ENCODE measurements at places on chromosomes 3 and 15. TPM values are rescaled to one million over a fixed set of nuclear protein-coding genes. Genes with fewer than 3 reads are reported as not detected.

EPHB3 gene
- total RNA-seq = 0.22 TPM

AQR gene
- total RNA-seq = 40.4 TPM

TRPM1 gene
- total RNA-seq = not detected

VEPH1 gene
- total RNA-seq = not detected

ARRDC4 gene
- 3.5 TPM for total RNA-seq

SERPINI2 gene
- not detected for total RNA-seq

GOLGA8J gene
- total RNA-seq = 0.19 TPM

SIDT1 gene
- total RNA-seq = 37.3 TPM

CERS3 gene
- 1.3 TPM for total RNA-seq

CSPG4 gene
- not detected for total RNA-seq

NPRL2 gene
- total RNA-seq = 33.2 TPM

- no peaks in the 10 kb centered on the region for H3K27me3 ChIP-seq
- no peaks in the 10 kb centered on the region for H3K4me1 ChIP-seq
Measured at GRCh38 chr3:55006244-55006676, 78.4 kb upstream of the LRTM1 start.

- H3K27ac ChIP-seq = no peak overlapping the region
- H3K4me1 ChIP-seq = no peaks in the 10 kb centered on the region
- no peak for DNase-seq
- H3K27me3 ChIP-seq = no peaks in the 10 kb centered on the region
- no peak overlapping the region for H3K4me3 ChIP-seq
Measured at GRCh38 chr3:54355800-54356199, 233.4 kb downstream of the CACNA2D3 start.

- no peak overlapping the region for H3K4me3 ChIP-seq
- H3K27ac ChIP-seq = no peak overlapping the region
- no peaks in the 10 kb centered on the region for H3K27me3 ChIP-seq
- no peaks in the 10 kb centered on the region for H3K36me3 ChIP-seq
Measured at GRCh38 chr15:57354436-57355123, 21.7 kb upstream of the CGNL1 start.

DNA sequence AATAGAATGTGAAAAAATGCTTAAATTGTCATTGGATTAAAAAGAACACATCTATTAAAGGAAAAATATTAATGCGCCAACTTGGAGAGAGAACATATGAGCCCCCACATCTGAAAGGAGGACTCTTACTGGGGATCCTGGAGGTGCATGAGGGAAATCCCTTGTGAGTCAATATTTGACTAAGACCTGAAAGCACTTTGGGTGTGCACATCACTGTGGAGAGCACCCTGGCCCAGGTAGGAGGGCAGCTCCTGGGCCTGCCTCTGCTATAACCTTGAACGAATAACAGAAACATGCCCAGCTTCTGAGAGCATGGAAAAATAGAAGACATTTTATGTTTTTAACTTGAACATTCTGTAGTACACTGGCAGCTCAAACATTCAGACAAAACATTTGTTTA is 199.8 kb downstream of the GAP43 start:
- H3K4me3 ChIP-seq = no peak overlapping the region
- no peaks in the 10 kb centered on the region for H3K36me3 ChIP-seq
- H3K27me3 ChIP-seq = no peaks in the 10 kb centered on the region
- no peaks in the 10 kb centered on the region for H3K4me1 ChIP-seq
- H3K27ac ChIP-seq = no peak overlapping the region

- H3K4me3 ChIP-seq = no peak overlapping the region
- DNase-seq = no peak
- no peak overlapping the region for H3K27ac ChIP-seq
- H3K4me1 ChIP-seq = no peaks in the 10 kb centered on the region
- no peaks in the 10 kb centered on the region for H3K36me3 ChIP-seq
Measured at GRCh38 chr3:153349108-153349499, 187.1 kb downstream of the RAP2B start.

DNA sequence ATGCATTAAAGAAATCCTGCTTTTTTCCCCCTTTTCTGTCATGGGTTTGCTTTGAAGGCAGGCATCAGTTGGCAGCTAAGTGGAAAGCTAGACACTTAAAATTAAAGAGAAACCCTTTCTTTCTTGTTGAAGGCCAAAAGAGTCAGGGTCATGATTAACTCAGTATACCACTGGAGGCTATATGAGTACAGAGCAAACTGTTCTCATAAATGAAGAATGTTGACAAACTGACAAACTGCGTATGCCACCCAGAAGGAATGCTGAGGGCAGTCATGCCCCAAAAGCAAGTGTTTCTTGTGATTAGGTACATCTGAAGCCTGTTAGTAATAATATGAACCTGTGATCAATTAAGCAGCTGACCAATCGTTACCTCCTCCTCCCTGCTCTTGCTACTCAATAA is 43.6 kb upstream of the COL6A6 start:
- no peak overlapping the region for H3K27ac ChIP-seq
- DNase-seq = no peak
- H3K36me3 ChIP-seq = no peaks in the 10 kb centered on the region
- H3K4me1 ChIP-seq = no peaks in the 10 kb centered on the region

- H3K27ac ChIP-seq = no peak overlapping the region
- DNase-seq = no peak
- H3K27me3 ChIP-seq = no peaks in the 10 kb centered on the region
- H3K4me3 ChIP-seq = no peak overlapping the region
Measured at GRCh38 chr3:182412066-182412465, 381.2 kb upstream of the ATP11B start.

GRCh38 chr15:65845826-65846519 is 23.3 kb upstream of the RAB11A start:
- H3K36me3 ChIP-seq = no peaks in the 10 kb centered on the region
- no peaks in the 10 kb centered on the region for H3K27me3 ChIP-seq
- no peak overlapping the region for H3K4me3 ChIP-seq
- no peak overlapping the region for H3K27ac ChIP-seq
- no peaks in the 10 kb centered on the region for H3K4me1 ChIP-seq

GRCh38 chr15:43370975-43371974 is at the start of the genes TUBGCP4 and ZSCAN29:
Gene TUBGCP4, plus strand, starts transcription at chr15:43371101. Its CDS starts 254 bp downstream, at chr15:43371355.
Gene ZSCAN29, minus strand, starts transcription at chr15:43371043. Its CDS starts 1,130 bp downstream, at chr15:43369913.
- H3K4me3 ChIP-seq = peak within 1 kb of the TSS; percentile 90
- H3K36me3 ChIP-seq = peaks cover 17% of the 10 kb centered on the region
- peak within 1 kb of the TSS; percentile 36 for H3K27ac ChIP-seq
- H3K27me3 ChIP-seq = no peaks in the 10 kb centered on the region
- peak; percentile 67 for DNase-seq

GRCh38 chr3:15438983-15439382 is 11.6 kb downstream of the EAF1 start:
- no peak overlapping the region for H3K27ac ChIP-seq
- no peaks in the 10 kb centered on the region for H3K27me3 ChIP-seq
- no peak overlapping the region for H3K4me3 ChIP-seq
- peaks cover 91% of the 10 kb centered on the region for H3K36me3 ChIP-seq
- no peak for DNase-seq

DNA sequence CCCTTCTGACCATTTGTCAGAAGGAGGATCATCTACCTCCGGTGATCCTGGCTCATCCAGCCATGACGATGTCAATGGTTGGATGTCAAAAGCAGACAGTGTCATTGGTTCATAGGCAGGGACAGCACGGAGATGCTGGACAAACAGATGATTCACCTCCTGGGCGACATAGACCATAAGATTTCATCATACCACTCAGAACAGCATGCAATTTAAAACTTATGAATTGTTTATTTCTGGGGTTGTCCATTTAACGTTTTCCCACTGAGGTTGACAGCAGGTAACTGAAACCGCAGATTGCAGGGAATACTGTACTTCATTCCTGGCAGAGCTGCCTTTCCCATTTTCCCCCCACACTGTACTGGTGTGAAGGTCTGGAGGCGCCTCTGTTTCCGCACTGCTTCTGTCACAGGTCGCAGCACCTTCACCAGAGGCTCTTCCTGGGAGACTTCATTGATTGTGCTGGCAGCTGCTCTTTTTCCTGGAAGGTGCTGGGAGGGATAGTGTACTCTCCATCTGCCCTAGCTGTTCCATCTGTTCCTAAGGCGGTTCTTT is 32.5 kb upstream of the TMOD3 start:
- H3K4me1 ChIP-seq = no peaks in the 10 kb centered on the region
- no peak for DNase-seq
- no peaks in the 10 kb centered on the region for H3K27me3 ChIP-seq
- H3K36me3 ChIP-seq = peaks cover 15% of the 10 kb centered on the region
- H3K27ac ChIP-seq = no peak overlapping the region

DNA sequence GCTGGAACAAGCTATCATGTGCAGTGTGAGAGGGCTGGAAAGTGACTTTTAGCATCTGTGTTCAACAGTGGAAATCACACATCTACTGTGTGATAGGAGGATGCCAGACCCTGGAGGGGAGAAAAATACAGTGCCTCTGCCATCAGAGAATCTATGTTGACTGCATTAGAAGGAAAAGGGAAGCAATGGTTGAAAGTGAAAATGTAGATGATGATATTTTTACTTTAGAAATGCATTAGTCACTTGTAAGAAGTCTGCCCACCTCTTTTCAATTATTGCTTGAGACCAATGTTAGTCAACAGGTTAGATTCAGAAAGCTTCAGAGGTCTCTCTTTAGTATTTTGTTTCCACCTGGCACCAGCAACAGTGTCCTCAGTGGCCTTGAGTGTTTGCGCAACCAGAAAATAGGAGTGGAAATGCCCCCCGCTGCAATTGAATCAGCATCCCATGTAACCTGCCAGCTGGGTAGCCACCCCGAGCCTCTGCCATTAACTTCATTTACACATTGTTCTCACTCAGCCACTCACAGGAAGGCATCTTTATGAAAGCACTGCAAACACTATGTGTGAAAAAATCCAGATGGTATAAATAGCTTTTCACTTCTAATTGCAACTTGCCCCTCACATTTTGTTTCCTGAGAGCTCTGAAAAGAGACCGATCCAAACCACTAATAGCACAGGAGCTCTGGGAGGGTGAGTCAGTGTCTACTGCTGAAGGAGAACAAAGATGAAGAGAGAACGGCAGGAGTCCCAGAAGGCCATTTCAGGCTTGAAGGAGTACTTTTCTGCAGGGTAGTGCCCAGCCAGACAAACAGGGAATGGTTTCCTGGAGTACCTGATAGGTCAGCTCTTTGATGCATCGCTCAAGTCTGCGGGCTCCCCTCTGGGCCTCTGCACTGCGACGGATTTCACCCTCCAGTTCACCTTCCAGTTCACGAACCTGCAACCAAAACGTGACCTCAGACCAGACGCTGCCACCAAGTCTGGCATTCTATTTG is 92.1 kb downstream of the HHLA2 start:
- no peaks in the 10 kb centered on the region for H3K27me3 ChIP-seq
- no peaks in the 10 kb centered on the region for H3K36me3 ChIP-seq
- H3K4me3 ChIP-seq = no peak overlapping the region

DNA sequence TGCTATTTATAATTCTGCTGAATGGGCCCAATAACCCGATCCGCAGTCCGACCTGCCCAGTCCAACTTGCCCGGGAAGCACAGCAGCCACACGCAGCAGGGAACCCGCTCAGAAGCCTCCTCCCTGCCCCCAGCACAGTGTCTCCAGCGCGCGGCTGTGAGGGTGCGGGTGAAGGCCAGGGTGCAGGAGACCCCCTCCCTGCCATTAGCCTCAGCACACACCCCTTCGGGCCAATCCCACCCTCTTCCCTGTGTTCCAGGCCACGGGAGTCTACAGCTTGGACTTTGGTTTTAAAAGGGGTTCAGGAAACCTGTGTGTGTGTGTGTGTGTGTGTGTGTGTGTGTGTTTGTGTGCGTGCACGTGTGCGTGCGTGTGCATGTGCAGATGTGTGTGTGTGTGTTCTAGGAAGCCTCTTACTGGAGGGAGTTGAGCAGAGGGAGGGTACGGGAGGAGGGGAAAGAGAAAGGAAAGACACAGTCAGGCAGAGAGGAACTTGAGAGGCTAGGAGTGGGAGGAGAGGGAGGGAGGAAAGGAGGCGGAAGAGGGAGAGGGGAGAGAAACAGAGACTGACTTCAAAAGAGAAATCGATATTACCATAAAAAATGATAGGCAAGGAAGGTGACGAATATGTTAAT is 34.2 kb downstream of the ATP2B2 start:
- H3K4me1 ChIP-seq = peaks cover 4% of the 10 kb centered on the region
- no peaks in the 10 kb centered on the region for H3K36me3 ChIP-seq
- no peak overlapping the region for H3K4me3 ChIP-seq
- DNase-seq = no peak
- H3K27me3 ChIP-seq = peaks cover 8% of the 10 kb centered on the region
- no peak overlapping the region for H3K27ac ChIP-seq

GRCh38 chr15:67869701-67870100 is 29.9 kb upstream of the RNU6-1 start:
- no peak overlapping the region for H3K27ac ChIP-seq
- H3K27me3 ChIP-seq = no peaks in the 10 kb centered on the region
- H3K36me3 ChIP-seq = no peaks in the 10 kb centered on the region
- H3K4me1 ChIP-seq = no peaks in the 10 kb centered on the region
- H3K4me3 ChIP-seq = no peak overlapping the region

GRCh38 chr3:137217733-137218132 is 259.9 kb downstream of the IL20RB start:
- H3K27me3 ChIP-seq = no peaks in the 10 kb centered on the region
- H3K4me3 ChIP-seq = no peak overlapping the region
- no peaks in the 10 kb centered on the region for H3K4me1 ChIP-seq
- H3K36me3 ChIP-seq = no peaks in the 10 kb centered on the region

- no peak overlapping the region for H3K4me3 ChIP-seq
- DNase-seq = no peak
- H3K36me3 ChIP-seq = no peaks in the 10 kb centered on the region
- no peaks in the 10 kb centered on the region for H3K4me1 ChIP-seq
Measured at GRCh38 chr15:97875513-97876280, 84.8 kb upstream of the ARRDC4 start.

DNA sequence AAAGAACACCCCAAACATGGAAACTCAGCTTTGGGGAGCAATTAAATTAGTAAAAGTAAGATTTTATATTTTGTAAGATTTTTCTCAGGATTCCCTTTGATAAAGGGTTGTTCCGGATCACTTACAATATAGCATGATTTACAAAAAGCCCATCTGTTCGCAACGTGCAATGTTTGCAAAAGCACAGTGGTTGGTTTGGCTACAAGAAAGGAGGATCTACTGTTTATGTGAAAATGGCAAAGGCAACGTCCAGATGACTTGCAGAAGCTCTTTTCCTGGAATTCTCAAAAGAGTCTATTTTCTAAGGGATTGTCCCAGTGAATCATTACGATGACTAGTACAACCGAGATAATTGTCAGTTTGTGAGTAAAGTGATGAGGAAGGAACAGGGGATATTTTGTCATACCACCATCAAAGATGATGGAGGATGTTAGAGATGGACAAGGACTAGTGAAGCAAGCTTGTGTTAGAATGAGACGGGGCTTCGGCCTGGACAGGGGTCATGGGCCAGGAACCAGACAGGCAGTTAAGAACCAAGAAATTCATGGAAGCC is 71.6 kb downstream of the CRYGS start:
- H3K27me3 ChIP-seq = no peaks in the 10 kb centered on the region
- H3K27ac ChIP-seq = no peak overlapping the region
- no peaks in the 10 kb centered on the region for H3K4me1 ChIP-seq
- no peak overlapping the region for H3K4me3 ChIP-seq
